ENCODE measurements at places on chromosomes 13 and 19.

- DNase-seq = no peak
Observed at GRCh38 chr13:50893211-50893852, 16.3 kb upstream of the RNASEH2B start.

DNA sequence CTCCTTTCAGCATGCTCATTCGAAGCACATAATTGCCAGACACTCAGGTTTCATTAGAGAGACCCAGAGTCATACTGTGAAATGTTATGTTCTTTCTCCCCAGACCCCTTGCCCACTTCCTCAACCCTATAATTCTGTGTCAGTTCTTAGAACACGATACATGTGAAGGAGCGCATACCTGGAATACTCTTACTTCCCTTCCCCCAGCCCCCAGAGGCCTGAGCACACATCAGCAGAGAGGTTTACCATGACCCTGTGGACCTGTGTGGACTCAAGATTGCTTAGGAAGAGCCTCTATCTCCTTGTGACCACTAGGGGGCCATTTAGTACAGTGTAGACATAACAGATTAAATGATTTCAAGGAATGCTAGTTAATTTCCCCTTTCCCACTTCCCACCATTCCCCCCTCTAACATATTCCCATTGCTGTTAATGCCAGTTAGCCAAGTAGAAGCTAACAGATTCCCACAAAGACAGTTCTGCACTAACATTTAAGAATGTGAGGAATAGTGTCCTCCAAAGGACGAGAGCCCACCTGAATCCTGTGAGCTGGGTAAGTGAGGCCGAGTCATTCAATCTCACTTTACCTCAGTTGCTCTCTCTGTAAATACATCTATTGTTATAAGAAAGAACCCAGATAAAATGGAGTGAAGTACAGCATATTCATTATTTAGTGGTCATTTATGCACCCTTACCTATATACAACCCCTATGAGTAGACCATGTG lies 154.2 kb upstream of the MAB21L1 start:
- DNase-seq = no peak

GRCh38 chr13:46797501-46798237 lies 708 bp upstream of the ESD start:
- DNase-seq = no peak

- no peak for DNase-seq
Observed at GRCh38 chr13:79538757-79539156, 57.8 kb downstream of the NDFIP2 start.

DNA sequence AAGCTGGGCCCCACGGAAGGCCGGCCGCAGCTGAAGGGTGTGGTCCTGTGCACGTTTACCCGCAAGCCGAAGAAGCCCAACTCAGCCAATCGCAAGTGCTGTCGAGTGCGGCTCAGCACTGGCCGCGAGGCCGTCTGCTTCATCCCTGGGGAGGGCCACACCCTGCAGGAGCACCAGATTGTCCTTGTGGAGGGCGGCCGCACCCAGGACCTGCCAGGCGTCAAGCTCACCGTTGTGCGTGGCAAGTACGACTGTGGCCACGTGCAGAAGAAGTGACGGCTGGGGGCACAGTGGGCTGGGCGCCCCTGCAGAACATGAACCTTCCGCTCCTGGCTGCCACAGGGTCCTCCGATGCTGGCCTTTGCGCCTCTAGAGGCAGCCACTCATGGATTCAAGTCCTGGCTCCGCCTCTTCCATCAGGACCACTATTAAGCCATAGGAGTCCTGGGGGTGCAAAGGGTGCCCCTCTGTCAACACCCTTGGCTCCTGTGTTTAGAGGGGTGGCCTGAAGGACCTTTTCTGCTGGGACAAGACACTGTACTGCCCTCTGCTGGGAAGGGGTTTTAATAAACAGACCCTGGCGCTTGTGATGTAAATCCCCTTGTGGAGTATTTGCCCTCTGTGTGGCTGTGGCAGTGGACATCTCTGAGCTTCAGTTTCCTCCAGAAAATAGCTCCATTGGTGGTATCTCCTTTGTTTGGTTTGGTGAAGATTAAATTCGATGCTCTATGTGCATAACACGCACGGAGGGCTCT lies 1.9 kb downstream of the MRPS12 start:
- DNase-seq = no peak

DNA sequence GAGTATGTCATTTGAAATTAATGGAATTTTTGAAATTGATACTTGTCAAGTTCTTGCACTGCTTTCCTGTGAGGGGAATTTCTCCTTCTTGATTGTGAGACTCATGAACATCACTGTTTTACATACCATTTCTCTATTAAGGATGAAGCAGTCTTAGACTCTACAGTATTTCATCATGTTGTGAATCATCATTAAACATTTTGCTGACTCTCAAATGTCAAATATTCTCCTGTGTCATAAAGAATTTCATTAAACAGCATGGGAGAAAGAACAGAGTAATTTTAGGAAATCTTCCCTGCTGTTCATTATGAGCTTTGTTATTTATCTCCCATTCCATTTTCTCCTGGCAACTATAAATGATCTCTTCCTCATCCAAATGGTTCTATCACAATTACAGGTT lies 729.0 kb downstream of the PCDH9 start:
- DNase-seq = no peak

DNA sequence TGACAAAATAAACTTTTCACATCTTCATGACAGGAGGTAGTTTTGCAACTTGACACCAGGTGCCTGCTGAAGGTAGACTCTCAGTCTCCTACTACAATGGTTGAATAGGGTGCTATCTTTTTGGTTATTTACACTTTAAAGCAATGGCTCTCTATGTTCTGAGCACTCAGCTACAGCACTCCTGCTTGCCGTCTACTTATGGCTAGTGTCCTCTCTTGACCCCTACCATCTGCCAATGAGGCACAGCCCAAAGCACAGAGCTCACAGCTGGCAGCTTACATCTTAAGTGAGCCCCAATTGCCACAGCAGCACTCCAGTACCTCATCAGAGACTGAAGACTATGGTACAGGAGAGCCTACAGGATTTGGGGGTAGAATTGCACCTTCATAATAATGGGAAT lies 11.4 kb downstream of the ZNF708 start:
- DNase-seq = no peak

- no peak for DNase-seq
Observed at GRCh38 chr13:75596657-75597182, 39.4 kb upstream of the LMO7 start.

DNA sequence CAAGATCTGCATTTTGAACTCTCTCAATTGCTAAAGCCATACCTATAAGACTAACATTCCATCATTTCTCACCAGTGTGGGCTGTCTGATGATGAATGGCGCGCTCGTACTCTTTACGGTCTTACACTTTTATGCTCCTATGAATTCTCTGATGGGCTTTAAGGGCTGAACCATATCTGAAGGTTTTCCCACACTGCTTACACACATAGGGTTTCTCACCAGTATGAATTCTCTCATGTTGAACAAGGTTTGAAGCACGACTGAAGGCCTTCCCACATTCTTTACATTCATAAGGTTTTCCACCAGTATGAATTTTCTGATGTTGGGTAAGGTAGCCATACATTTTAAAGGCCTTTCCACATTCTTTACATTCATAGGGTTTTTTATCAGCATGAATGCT lies 18.8 kb upstream of the ZNF607 start:
- DNase-seq = no peak

- DNase-seq = no peak
Observed at GRCh38 chr19:38993271-38993670, 17.7 kb upstream of the FBXO17 start.

- peak; percentile 9 for DNase-seq
Observed at GRCh38 chr13:21435687-21436151, 23.4 kb downstream of the ZDHHC20 start.

- peak; percentile 54 for DNase-seq
Observed at GRCh38 chr19:33302175-33302973, at the start of gene CEBPA. CEBPA (minus strand) TSS chr19:33302534; CDS start chr19:33302414, 120 bp downstream.

DNA sequence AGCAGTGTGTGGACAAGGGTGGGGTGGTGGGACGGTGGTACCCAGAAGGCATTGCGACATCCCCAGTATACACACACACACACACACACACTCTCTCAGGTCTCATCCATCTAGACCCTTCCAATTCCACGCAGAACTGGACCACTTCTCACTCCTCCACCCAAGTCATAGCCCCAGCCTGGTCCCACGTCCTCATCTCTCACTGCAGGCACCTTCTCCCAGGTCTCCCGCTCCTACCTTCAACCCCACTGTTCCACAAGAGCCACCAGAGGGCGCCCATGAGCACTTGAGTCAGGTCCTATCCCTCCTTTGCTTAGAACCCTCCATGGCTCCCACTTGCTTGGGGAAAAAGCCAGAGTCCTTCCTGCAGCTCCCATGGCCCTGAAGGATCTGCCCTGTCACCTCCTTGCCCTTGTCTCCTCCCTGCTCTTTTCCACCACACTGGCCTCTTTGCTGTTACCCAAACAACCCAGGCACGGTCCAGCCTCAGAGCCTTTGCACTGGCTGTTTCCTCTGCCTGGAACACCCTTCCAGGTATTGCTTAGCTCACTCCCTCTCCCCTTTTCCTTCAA lies 62.6 kb downstream of the IER2 start:
- peak; percentile 43 for DNase-seq

DNA sequence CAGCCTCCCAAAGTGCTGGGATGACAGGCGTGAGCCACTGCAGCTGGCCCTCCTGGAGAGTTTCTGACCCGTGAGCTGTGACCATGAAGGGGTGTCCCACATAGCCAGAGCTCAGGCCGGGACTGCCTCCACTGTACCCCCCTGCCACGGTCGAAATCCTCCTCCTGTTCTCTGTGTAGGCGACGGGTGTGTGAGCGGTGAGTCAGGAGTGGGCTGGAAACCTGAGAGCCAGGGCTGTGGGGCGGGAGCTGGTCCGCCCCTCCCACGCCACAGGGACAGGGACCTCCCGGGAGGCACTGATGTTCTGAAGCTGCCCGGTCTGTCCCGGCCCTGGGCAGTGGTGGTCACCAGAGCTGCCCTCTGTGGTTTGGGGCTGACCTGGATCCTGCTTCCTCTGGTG lies 3.9 kb downstream of the WDR18 start:
- no peak for DNase-seq

DNA sequence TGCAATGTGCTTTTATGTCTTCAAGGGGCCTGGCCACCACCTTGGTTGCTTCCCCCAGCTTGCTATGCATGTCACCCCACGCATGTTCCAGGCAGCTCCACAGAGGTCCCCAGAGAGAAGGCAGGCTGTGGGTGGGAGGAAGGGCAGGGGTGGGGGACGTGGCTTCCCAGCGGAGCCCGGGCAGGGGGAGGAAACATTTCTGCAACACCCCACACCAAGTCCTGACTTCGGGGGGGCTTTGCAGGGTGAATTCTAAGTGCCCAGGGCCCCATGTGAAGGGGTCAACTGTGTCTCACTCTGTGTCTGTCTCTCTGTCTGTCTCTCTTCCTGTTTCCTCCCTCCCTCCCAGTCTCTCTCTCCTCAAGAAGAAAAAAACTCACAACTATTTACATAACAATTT lies 39.6 kb downstream of the LTBP4 start:
- no peak for DNase-seq

DNA sequence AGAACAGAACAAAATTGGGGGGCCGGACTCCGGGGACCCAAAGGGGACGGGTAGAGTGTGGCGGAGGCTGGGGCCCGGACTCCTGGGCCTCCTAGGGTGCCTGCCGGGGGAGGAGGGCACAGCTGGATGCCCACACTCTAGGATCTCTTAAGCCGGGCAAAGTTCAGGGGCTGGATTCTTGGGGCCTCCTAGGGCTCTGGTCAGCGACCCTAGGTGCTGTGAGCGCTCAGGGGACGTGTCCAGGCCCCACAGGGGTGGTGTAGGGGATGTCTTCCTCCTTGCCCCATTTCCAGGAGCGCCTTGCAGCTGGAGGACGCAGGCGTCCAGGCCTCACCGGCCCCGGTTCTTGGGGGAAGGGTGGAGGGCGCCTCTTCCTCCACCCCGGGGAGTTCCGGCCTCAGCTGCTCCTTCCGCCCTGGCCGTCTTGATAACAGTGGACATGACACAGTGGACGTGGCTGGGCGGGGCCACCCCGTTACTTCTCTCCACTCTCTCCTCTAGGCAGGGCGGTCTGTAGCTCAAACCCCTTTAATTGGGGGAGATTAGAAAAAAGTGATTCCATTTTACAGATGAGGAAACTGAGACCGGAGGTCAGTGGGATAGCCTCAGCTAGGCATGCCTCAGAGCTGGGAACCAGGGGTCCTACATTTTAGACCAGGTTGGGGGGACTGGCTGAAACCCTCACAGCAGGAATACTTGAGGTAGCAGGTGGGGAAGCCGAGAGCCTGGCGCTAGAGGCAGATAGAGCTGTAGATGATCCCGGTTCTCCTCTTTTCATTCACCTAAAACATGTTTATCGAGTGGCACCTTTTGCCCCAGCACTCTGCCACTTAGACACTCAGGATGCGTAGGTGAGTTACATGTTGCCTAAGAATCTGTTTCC lies 705 bp downstream of the STXBP2 start:
- no peak for DNase-seq

DNA sequence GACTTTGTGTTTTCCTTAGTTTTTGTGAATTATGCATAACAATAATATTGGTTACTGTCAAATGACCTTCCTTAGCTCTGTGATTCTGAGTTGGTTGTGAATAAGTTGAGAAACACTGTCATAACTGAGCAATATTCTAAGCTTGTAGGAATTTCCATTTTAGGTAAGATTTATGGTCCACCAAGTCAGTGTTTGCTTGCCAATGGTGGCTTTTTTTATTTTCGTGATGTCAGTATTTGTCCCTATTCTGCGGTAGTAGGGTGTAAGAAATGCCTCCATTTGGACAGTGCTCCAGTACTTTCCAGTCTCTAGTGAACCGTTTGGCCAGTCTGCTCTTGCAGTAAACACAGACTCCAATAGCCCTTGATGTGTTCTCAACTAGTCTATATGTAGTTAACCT lies 94.7 kb downstream of the FRY start:
- DNase-seq = no peak

- DNase-seq = no peak
Observed at GRCh38 chr19:10138879-10139795, 19.4 kb upstream of the EIF3G start.

DNA sequence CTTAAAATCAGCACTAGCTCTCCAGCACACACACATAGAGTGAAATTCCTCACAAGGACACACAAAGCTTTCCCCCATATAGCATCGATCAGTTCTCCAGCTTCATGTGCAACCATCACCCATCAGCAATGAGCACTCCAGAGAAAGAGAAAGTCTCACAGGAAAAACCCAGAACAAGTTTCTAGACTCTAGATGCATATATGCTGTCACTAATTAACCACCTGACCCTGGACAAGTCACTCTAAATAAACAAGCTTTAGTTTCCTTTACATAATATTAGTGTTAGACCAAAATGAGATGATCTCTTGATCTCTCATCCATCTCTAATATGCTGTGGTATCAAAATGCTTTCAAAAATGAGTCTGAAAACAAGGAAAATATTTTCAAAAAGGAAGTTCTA lies 81.2 kb downstream of the TBC1D4 start:
- no peak for DNase-seq

DNA sequence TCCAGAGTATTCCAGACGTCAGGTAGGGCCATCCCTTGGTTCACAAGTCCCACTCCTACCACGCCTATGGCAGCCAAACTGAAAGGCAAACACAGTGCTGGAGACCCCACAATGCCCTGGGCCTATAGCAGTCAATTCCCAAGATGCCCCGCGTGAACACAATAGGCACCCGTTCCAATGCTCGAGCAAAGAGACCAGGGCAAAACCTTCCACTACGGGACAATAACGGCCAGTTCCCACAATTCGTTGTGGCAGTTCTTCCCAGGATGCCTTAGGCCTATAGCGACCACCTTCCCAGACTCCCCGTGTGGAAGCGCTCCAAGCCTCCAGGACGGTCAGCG lies 538 bp downstream of the ZNF428 start:
- no peak for DNase-seq

- no peak for DNase-seq
Observed at GRCh38 chr19:46124638-46125115, at the start of gene IGFL3. IGFL3 (minus strand) TSS chr19:46124688; CDS start chr19:46124649, 39 bp downstream.

All from activated CD8-positive, alpha-beta memory T cell treated with anti-CD3 and anti-CD28 coated beads for 48 hours (primary cell).